Sciatic nerve (tissue), 2 donors: ENCODE measurements at places on chromosomes 2 and 18.
A peak's percentile ranks its signal among the peaks of the same experiment; 100 is the strongest.

DNA sequence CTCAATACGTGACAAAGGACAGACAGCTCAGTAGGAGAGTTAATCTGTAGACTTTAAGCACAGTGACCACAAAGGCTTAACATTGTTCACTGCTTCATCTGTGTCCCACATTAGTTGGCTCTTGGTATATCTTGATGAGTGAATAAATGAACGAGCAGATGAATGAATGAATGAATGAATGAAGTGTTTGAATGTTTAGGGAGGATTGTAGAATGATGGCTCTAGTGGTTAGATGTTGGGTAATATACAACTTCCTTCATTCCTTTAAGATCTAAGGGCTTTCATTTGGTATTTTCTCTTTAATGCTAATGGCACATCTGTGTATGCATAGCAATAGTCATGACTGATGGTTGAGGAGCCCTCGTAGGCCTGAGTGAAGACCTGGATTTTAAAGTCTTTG is 40.5 kb downstream of the ZNF407 start:
- DNase-seq: no peak

DNA sequence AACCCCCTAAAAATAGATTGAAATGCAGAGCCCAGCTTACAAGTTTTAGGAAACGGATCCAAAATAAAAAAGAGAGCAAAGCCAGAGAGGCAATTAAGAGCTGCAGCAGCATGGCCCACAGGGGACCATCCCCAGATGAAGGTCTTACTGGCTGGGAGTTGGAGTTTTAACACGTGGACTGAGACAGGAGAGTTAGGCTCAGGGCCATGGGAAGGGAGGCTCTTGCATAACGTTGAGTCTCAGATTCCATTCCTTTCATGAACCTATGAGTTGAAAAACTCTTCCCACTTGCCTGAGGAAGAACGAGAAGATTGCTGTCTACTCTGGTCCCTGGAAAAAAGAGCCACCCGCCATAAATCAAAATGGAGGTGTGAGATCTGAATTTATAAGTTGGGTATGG is 101.8 kb upstream of the NDUFV2 start:
- no peak for DNase-seq

- no peak for DNase-seq
These were observed 13.4 kb upstream of the NMI start for GRCh38 chr2:151302879-151303278.

DNA sequence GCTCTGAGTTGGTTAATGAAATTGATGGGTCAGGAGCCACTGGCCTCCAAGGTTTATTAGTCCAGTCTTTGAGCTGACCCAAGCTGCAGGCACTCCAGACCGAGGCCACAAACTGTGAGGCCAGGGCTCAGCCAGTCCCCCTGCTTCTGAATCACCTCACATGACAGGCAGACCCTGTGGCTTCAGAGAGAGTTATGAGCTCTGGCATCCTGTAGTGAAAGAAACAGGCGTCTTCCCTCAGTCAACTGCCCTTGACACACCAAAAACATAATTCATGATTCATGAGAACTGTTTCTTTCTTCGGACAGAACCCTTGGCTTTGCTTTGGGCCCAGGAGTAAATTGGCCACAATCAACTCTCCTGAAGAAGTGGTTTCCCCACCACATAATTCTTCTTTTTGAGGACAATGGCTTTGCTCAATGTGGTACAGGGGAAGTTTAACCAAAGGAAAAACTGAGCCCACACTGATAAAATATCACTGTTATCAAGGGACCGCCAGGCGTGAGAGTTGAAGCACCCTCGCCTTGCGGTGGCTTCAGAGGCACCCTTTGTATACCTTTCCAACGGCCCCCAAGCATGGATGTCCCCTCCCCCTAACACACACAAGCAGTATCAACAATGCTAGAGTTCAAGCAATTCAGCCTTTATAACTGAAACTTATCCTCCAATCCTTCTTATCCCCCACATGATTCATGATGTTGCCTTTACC is 226.9 kb downstream of the CYRIA start:
- no peak for DNase-seq

GRCh38 chr2:167114018-167114417 is 225.7 kb downstream of the XIRP2 start:
- no peak for DNase-seq

DNA sequence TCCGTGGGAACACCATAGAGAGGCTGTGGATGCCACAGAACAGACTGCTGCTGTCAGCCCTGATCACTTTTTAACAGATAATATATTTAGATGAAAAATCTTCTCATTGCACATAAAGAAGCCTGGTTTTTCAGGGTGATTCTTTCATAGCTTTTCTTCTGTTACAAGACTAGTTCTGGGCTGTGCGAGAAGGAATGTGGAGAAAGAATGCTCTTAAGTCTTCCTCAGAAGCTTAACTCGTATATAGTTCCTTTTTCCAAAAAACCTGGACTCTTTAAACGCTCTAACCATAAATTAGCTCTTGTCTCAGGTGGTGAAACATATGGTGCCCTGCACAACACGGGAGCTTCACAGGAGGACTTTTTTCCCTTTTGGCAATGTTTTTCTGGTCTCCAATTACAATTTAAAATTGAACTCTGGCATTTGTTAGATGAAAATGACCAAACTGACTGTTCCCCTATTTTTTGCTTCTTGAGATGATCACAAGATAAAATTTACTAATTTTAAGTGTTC is 125.9 kb upstream of the SMAD7 start:
- no peak for DNase-seq

DNA sequence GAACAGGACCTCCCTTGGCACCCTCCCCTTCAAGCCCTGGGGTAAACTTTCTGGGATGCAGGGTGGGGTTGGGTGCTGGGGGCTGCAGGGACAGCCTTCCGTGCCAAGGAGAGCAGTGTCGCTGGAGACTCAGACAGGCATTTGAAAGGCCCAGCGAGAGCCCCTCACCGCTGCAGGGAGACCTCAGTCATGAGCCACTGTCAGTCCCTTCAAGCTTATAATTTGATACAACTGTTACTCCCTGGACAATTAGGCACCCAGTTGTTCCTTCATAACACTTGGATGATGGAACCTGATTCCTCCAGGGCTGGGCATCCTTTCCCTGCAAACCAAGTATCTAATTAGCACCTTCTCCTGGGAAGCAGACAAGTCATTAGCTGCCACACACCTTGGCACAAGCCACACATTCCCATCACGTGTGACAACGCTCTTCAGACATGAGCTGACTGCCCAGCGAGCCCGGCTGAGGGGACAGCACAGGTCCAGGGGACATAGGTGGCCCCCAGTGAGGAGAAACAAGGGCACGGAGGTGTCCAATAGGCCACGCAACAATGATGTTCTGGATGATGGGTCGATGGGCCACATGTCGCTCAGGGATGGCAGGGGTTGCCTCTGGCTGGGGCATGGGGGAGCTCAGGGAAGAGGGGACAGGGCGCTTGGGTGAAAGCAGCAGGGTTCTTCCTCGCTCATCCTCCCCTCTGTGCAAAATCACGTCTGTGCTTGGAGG is 59.6 kb downstream of the KCNF1 start:
- DNase-seq: peak; percentile 41

DNA sequence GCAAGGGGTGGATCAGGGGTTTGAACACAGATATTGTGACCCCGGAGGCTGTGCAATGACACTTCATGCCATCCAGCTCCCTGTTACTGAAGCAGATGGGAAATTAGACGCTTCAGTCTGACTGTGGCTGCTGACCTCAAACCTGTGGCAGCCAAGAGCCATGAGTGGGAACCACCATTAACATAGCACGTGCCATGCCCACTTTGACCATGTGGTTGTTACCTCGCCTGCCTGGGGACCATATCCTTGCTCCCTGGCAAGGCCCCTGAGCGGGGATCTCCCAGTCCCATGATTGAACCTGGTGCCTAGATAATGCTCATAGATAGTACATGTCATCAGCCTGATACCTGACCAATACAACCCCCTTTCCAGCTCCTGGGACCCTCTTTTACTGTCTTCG is 68.9 kb downstream of the CYP26B1 start:
- DNase-seq: no peak

DNA sequence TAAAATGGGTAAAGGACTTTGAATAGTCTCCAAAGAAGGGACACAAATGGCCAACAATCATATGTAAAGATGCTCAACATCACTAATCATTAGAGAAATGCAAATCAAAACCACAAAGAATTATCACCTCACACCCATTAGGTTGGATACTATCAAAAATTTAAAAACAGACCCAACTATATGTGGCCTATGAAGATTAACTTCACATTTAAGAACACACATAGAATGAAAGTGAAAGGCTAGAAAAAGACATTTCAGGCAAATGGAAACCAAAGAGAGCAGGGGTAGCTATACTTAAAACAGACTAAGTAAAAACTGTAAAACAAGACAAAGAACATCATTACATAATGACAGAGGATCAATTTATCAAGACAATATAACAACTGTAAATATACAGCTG is 53.5 kb upstream of the ASPRV1 start:
- no peak for DNase-seq

DNA sequence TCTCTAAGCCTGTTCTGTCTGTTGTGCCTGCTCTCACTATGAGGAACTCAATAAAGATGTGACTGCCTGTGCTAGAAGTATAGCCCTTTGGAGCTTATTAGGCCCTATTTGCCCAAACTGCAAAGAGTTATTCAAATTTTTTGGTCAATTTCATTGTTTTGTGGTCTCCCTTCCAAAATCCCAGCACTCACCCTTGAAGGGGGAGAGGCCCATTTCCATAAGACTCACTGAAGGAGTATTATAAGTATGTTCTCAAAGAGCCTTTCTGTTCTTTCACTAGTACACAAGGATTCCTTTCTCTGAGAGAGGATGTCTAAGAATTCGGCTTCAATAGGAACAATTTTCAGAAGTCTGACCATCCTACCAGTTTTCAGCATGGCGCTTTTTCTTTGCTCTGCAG is 641.9 kb upstream of the REG3G start:
- no peak for DNase-seq

DNA sequence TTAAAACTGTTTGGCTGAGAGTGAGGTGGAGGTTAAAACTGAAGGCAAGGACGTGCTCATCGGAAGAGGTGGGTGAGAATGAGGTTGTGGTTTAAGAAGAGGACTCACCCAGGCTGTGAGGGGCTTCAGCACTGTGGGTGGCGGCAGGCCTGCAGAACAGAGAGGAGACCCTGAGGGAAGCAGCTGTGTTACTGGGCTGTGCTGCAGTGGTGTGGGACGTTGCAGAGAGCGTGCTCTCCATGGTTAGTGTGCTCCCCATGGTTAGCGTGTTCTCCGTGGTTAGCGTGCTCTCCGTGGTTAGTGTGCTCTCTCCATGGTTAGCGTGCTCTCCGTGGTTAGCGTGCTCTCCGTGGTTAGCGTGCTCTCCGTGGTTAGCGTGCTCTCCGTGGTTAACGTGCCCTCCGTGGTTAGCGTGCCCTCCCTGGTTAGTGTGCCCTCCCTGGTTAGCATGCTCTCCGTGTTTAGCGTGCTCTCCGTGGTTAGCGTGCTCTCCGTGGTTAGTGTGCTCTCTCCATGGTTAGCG is 68.5 kb upstream of the NFATC1 start:
- no peak for DNase-seq

- DNase-seq: no peak
These were observed 788 bp downstream of the USP14 start for GRCh38 chr18:159037-159652.

GRCh38 chr2:209638346-209638745 is 133.3 kb upstream of the UNC80 start:
- no peak for DNase-seq

- DNase-seq: peak; percentile 81
These were observed 993 bp downstream of the RBMS1 start for GRCh38 chr2:160492401-160493226.

DNA sequence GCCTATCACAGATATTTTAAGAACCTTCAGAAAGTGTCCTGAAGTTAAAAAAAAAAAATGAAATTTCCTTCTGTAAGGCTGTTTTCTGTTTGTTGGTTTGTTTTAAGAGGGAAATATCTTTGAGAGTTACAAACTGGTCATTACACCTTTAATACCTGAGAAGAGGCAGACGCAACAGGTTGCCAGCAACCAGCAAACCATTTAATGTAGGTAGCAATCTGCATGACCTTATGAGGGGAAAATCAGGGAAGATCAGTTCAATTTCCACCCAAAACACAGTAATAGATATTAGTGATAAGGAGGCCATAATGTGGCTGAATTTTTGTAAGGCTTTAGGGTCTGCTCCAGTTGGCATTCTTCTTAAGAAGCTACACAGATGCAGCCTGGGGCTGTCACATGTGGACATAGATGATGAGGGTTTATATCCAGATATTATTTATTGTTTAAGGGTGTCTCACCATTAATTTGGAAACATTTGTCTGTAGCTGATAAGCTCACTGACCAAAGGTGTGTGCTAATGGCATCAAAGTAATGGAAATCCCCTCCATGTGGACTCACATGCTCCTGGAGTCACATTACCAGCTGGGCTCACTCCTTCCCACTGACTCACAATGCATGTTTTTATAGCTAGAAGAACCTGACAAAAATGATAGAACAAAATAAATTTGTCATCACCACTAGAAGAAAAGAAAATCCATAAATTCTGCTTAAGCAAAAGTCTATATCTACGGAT is 83.5 kb upstream of the DTNA start:
- no peak for DNase-seq

- DNase-seq: no peak
These were observed 61.6 kb upstream of the TGFA start for GRCh38 chr2:70615222-70615621.

DNA sequence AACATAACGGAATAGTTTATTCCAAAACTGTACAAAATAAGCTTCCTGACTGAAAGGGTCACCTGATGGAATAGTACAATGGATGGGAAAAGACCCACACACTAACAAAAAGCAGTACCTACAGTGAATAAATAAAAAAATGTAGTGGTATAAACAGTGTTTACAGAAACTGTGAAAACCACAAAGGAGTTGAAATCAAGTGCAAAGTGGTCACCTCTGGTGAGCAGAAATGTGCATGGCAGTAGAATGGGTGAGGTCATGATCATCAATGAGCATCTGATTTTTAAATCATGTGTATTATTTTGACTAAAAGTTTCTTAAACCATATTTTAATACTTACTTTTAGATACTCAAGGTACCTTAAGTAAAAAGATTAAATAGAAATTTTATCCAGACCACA is 11.4 kb downstream of the WDSUB1 start:
- no peak for DNase-seq

DNA sequence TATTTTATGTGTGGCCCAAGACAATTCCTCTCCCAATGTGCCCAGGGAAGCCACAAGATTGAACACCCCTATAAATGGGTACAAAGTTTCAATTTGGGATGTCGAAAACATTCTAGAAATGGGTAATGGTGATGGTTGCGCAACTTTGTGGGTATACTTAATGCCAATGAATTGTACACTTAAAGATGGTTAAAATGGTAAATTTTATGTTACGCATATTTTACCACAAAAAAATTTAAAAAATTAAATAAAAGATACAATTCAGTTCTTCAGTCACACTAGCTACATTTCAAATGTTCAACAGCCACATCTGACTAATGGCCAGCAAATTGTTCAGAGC is 34.9 kb downstream of the MYCN start:
- DNase-seq: no peak

- peak; percentile 38 for DNase-seq
These were observed 42.9 kb downstream of the AGAP1 start for GRCh38 chr2:235536711-235537110.

- DNase-seq: no peak
These were observed 74.0 kb downstream of the WDPCP start for GRCh38 chr2:63514237-63514716.

- DNase-seq: no peak
These were observed 98.8 kb downstream of the LCLAT1 start for GRCh38 chr2:30545875-30546274.

GRCh38 chr2:208033701-208034502 is 8.6 kb upstream of the PLEKHM3 start:
- DNase-seq: no peak
